Mucosa of descending colon (tissue), 3 donors: ENCODE measurements at places on chromosomes 4 and X. TPM values are rescaled to one million over a fixed set of nuclear protein-coding genes. Genes with fewer than 3 reads are reported as not detected.

DNA sequence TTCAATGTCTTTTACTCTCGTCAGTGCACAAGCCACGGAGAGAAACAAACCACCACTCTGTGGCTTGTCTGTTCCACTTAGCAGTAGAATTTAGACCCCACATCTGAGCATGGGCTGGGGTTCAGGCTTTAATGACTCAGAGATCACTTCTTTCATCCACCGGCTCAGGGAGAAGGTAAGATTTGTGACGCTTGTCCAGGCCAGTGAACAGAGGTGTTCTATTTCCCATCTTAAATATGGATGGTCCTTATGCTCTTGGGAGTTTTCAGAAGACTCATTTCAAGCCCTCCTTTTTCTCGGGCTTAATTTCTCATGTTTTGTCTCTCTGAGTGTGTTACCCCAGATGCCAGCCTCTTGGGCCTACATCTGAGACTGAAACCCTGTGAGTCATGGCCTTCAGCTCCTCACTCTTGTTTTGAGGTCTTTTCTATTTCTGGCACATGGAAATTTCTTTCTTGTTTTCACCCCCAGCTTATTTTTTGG lies 127.4 kb upstream of the SFRP2 start:
- no peak for DNase-seq

DNA sequence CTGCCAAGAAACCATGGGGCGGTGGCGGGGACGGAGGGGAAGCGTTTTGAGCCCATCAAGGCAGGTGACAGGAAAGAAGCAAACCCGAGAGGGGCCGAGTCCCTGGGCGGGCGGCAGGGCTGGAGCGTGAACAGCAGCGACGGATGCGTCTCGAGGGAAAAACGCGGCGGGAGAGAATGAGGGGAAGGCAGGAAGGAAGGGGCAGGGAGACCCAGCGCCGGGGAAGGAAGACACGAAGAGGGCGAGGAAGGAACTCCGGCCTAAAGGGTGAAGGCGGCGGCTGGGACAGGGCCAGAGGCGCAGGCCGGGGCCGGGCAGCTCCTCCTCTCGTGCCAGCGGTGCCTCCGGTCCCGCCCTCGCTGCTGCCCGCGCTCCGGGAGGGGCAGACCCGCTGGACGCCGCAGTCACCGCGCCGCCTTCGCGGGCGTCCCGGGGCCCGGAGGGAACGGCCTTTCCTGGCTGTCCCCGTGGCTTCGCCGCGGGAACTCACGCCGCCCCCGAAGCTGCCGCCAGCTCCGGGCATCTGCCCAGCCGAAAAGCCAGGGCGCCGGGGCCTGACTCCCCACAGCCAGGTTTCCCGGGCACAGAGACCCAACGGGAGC lies 751 bp upstream of the RGS12 start:
- DNase-seq = peak; percentile 82

- DNase-seq = no peak
Measured at GRCh38 chrX:39946822-39947221, 150.9 kb downstream of the BCOR start.

DNA sequence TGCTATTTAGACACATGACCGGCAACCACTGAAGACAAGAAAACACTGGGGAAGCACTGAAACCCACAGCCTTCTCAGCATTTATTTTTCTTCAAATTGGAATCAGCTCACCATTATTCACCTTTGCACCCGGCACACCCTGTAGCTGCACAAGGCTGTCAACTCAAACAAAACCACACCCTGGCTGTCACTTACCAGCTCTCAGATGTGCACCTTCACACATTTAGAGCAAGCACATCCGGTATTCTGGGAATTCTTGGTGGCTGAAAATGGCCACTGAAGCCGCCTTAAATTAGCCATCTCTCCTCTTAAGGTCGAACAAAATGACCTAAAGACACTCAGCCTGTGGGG lies 5.9 kb downstream of the ZFYVE28 start:
- peak; percentile 71 for DNase-seq

- DNase-seq = no peak
Measured at GRCh38 chr4:5185551-5185950, 134.3 kb downstream of the STK32B start.

- DNase-seq = no peak
Measured at GRCh38 chr4:6955261-6955911, 45.8 kb downstream of the TBC1D14 start.

DNA sequence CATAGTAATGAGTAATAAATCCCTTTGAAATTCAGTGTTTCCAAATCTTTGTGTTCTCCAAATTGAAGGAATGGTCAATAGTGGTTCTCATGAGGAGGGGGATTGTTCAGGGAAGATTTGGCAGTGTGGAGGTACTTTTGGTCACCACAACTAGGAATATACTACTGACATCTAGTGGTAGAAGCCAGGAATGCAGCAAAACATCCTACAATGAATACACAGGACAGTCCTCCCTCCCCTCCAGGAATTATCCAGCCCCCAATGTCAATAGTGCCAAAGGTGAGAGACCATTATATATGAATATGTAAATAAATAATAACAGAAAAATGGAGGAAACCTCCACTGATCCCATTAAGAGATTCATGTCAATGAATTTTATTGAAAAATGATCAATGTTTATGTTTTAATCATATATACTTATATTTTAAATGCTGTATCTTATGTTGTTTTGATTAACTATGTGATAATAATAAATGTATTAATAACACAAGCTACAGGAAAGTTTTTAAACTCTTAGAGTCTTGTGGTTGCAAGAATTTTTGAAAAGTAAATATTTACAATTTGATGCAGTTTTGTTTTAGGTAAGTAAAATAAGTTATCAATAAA lies 14.4 kb upstream of the FAM9A start:
- DNase-seq = no peak

DNA sequence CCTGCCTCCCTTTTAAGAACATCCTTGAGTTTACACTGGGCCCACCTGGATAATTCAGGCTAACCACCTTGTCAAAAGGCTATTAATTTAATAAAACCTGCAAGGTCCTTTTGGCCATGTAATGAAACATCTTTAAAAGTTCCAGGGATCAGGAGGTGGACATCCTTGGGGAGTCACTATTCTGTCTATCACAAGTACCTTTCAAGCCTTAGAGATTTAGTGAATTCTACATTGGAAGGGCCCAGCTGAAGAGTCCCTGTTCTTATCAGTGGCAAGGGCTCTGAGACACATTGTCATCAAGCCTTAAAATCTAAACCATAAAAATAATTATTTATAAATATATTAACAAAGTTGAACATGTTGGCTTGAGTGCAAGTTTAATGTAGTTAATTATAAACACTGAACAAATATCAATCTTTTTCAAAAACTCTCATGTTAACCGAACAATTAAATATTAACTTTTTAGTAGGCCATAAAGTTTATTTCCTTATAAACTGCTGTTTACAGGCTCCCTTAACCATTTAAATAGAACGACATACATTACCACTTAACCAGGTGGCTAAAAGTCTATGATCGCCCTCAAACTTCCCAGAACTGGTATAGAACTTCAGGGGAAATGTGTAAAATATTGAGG lies 104.4 kb upstream of the CBR4 start:
- no peak for DNase-seq

DNA sequence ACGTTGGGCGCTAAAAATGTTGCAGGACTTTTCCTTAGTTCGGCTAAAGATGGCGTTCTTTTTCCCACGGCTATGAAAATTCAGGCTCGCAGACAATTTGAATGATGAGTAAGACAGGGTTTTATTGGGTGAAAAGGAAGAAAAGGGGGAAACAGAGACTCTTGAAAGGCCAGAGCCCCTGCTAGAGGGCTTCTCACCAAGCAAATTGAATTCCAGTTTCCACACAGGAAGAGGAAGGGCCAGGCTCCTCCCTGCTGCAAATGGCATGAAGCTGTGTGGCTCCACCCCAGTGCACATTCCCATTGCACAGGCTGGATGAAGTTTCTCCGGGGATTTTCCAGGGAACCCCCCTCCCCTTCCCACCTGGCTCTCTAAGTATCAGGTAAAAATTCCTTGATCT lies 210.9 kb downstream of the KLHL4 start:
- DNase-seq = no peak

DNA sequence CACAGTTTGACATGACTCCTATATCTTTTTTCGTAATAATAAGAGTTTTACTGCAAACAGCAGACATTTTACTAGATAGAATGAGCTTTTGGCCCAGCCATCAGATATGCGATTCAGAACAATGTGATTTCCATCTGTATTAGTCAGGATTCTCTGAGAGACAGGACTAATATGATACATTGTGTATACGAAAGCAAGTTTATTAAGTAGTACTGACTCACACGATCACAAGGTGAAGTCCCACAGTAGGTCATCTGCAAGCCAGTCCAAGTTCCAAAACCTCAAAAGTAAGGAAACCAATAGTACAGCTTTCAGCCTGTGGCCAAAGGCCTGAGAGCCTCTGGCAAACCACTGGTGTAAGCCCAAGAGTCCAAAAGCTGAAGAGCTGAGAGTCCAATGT lies 24.1 kb downstream of the CXCL8 start:
- DNase-seq = no peak

- DNase-seq = no peak
Measured at GRCh38 chrX:148540671-148541583, 40.5 kb downstream of the AFF2 start.

GRCh38 chr4:93814722-93815121 lies 13.8 kb upstream of the ATOH1 start:
- DNase-seq = no peak

GLRB gene
- 5.2 TPM for total RNA-seq

WAS gene
- total RNA-seq = 8.6 TPM

FGB gene
- 0.63 TPM for total RNA-seq

CACNA1F gene
- 0.70 TPM for total RNA-seq

CSN3 gene
- not detected for total RNA-seq

ZNF718 gene
- total RNA-seq = 6.4 TPM

VCX3B gene
- total RNA-seq = not detected
